NCI-H2029 treated with DMSO at 0.1 percent for 48 hours (cell line): ENCODE measurements at places on chromosomes 3 and 15.
A peak's percentile ranks its signal among the peaks of the same experiment; 100 is the strongest.

DNA sequence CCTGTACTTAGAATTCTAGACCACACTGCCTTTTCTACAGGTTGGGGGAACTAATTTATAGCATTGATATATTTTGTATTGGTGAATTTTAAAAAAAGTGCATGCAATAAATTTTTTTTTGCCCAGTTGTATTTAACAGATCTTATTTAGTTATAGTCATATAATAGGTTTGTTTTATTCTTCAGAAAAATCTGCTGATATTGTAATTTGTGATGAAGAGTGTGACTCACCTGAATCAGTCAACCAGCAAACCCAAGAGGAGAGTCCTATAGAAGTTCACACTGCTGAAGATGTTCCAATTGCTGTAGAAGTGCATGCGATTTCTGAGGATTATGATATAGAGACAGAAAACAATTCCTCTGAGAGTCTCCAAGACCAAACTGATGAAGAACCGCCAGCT is 10.3 kb downstream of the ZNF639 start:
- DNase-seq = no peak

GRCh38 chr3:71061581-71061980 is 521.9 kb downstream of the FOXP1 start:
- DNase-seq = no peak

- DNase-seq = no peak
Observed at GRCh38 chr3:78281381-78281780, 1241.5 kb downstream of the ROBO2 start.

- DNase-seq = no peak
Observed at GRCh38 chr15:58582160-58582559, 150.4 kb downstream of the LIPC start.

DNA sequence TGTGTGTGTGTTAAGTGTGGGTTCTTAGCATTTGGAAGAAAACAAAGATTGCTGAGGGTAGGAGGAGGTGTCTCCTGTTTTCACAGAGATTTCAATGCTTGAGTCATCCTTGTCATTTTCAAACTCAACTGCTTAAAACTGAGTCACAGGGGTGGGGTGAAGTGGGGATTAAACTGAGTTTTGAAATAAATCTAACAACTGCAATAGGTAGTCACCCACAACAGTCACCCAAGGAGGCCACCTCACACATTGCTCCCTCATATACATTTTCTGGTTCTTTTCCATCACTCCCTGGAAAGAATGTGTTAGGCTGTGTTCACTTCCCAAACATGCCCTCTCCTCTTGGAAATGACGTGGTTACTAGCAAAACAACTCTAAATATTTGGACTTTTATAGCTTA is 187.7 kb upstream of the CMC1 start:
- DNase-seq = no peak

DNA sequence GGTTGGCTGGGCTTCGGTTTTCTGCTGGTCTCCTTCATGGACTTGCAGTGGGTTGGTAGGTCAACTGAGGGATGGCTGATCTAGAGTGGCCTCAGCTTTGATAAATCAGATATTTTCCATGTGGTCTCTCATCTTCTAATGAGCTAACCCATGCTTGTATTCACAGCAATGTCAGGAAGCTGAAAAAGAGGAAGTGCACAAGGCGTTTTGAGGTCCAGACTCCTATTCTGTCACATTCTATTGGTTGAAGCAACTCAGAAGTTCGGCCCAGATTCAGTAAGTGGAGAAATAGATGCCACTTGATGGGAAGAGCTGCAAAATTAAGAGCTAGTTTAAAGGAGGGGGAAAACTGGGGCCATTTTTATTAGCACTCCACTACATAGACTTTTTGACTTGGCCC is 361.2 kb downstream of the DIPK2A start:
- no peak for DNase-seq

- no peak for DNase-seq
Observed at GRCh38 chr3:116200956-116201690, 244.2 kb downstream of the LSAMP start.

- no peak for DNase-seq
Observed at GRCh38 chr3:115347737-115348136, 200.6 kb upstream of the ZBTB20 start.

DNA sequence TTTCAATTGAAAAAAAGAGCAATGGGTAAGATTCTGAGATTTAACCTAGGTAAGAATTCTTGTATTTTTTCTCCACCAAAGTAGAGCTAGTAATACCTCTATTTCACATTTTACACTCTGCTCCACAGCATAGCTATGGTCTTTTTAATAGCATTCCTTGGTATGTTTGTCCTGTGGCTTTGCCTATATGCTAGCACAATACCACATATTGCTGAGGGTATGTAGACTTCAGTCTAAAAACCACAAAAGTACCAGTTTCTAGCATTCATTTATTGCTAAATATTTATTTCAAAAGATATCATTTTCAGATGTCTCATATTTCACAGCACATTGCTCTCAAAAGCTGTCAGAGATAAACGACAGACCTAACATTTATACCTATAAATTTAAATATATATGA is 18.2 kb upstream of the EOGT start:
- no peak for DNase-seq

- no peak for DNase-seq
Observed at GRCh38 chr15:77412972-77413698, 6.8 kb downstream of the PEAK1 start.

DNA sequence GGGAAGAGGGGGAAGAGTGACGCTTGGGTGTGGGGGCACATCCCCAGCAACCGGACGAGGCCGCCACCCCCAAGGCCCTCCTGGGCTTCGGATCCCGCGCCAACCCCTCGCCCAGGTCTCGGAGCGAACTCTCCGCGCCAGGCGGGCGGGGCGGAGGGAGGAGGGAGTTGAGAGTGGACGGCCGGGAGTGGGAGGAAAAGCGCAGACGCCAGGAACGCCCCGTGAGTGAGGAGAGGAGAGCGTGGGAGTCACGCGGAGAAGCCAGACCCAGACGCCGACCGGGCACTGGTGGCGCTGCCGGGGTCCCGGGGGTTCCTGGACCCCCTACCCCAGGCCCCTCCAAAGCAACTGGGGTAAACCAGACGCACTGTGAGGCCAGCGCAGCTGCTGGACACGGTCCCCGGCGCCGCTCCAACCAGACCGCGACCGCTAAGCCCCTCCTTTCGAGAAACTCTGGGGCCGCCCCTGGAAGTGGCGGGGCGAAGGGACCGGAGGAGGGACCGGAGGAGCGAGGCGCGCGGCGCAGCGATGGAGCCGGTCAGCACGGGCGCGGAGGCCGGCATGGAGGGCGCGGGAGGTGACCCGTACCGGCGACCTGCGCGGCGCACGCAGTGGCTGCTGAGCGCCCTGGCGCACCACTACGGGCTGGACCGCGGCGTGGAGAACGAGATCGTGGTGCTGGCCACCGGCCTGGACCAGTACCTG is at the start of gene EFCC1:
EFCC1 (plus strand) TSS at position 204 of the 705 bp plus-strand sequence; CDS start at position 529, 325 bp downstream.
- DNase-seq = no peak

- no peak for DNase-seq
Observed at GRCh38 chr3:8756671-8757070, 12.7 kb downstream of the OXTR start.

DNA sequence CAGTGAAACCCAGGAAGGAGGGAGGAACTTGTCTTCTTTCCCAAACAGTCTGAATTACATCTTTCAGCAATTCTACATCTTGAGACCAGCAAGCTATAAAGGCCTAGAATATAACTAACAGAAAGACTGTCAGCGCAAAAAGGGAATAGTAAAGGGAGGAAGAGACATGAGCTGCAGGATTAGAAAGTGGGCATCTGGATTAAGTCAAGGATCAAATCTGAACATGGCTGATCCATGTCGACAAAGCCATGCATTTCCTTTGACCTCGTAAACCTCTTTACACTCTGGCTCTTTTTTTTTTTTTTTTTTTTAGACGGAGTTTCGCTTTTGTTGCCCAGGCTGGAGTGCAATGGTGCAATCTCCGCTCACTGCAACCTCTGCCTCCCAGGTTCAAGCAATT is 35.4 kb upstream of the KCNMB3 start:
- DNase-seq = no peak

GRCh38 chr3:146524961-146525360 is 19.4 kb downstream of the PLSCR1 start:
- no peak for DNase-seq

- no peak for DNase-seq
Observed at GRCh38 chr3:4425707-4426106, 41.4 kb downstream of the SUMF1 start.

GRCh38 chr3:120908795-120909601 is 993 bp downstream of the STXBP5L start:
- peak; percentile 14 for DNase-seq

GRCh38 chr15:96088650-96089049 is 241.8 kb upstream of the NR2F2 start:
- DNase-seq = no peak

GRCh38 chr3:66255865-66256264 is 35.1 kb downstream of the SLC25A26 start:
- DNase-seq = no peak

- DNase-seq = no peak
Observed at GRCh38 chr3:138148503-138148902, 16.3 kb upstream of the A4GNT start.

DNA sequence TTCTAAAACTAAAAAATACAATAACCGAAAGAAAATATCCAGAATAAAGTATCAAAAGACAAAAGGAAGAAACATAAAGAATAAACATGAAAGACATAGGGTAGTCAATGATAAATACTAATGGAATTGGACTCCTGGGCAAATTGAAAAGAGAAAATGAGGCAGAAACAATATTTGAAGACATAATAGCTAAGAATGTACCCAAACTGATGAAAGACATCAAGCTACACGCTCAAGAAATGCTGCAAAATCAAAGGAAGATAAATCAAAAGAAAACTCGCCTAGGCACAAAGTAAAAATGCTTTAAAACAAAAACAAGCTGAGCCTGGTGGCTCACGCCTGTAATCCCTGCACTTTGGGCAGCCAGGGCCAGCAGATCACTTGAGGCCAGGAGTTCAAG is 34.9 kb downstream of the CEP70 start:
- DNase-seq = no peak

DNA sequence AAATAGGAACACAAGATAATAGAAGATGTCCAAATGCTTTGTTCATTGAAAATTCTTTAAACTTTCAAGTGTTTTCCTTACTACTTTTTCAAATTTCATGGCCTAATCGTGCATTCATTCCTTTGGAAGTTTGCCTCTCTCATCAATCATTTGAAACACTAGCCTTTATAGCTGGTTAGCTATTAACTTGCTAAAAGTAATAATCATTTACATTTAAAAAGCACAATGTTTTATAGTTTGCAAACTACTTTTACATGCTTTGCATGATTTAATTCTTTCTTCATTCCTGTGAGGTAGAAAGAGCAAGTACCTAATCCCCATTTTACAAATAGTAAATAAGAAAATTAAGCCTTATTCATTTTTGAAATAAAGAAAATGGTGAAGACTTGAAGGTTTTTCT is 137.4 kb upstream of the SLC7A14 start:
- no peak for DNase-seq

- DNase-seq = no peak
Observed at GRCh38 chr15:93855181-93855826, 376.1 kb upstream of the MCTP2 start.

DNA sequence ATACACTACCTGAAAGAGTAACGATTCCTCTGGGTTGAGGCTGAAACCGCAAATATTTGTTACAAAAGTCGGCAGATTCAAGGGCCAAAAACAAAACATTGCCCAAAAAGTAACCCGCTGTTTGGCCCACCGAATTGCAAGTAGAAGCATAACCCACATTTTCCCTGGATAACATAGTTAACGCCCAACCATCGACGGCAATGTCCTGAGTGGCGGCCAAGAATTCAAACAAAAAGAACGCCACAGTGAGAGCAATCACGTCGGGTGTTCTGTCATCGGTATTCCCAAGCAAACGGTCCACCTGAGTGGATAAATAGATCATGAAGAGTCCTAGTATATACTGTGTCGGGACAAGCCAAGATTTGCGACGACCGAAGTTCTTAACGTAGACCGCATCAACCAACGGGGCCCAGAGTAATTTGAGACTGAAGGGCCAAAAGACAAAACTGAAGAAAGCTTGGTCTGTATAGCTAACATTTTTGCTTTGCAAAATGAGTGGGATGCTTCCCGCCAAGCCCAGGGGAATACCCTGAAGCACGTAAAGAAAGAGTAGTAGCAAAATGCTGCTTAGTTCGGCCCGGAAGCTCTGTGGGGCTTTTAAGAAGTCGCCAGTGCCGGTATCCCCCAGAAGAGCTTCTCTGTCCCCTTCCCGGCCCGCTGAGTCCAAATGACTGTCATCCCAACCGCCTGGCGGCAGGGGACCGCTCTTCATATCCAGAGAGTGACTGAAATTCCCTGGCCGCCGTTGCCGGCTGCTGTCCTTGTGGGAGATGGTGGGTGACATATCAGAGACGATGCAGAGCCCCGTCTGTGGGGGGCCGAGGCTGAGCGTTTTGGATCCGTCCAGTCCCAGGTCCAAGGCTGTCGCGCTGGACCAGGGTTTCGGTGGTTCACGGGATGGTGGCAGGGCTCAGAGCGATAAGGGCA is 750 bp downstream of the SLC33A1 start:
- DNase-seq = no peak

DNA sequence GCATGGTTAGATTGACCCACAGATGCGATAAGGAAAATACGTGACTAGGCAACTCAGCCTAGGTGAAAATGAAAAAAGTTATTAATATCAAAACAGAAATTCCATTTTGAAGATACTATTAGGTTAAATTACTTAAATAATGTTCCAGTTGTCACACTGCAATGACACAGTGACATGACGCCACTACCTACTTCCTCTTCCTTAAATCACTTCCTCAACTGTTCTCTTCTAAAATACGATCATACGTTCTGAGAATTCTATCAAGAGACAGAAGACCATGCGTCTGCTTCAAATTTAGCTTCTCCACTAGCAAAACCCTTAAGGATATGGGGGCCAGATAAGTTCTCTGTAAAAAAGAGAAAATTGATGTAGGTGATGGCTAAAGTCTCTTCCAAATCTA is 18.2 kb downstream of the CMTM6 start:
- no peak for DNase-seq

GRCh38 chr3:60147249-60147950 is 1097.6 kb upstream of the CFAP20DC start:
- DNase-seq = no peak

GRCh38 chr15:41928637-41929620 is 35.1 kb upstream of the SPTBN5 start:
- DNase-seq = no peak

- DNase-seq = no peak
Observed at GRCh38 chr3:42557854-42558253, 23.9 kb downstream of the SEC22C start.

DNA sequence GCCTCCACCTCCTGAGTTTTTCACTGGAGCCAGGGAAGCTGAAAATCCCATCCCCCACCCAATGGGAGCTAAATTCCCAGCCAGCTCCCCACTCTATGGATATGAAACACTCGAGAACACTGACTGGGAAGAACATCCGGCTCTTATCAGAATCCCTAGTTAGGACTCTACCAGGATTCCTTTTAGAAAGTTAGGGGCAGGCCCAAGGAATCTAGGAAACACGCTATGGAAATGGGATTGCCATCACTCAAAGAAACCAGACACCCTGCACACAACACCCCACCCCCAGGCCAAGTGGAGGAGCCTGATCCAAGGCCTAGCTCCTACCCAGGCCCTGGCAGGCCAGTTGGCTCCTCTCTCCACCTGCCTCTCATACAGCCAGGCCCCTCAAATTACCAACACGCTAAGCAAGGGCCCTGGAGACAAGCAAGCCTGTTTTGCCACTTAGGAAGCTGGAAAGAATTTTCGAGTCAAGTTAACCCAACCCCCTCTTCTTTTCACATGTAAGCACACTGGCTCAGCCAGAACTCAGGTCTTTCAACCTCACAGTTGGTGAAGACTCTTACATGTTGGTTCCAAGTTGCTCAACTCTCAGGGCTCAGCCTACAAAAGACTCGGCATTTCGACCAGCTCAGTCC is 75.5 kb downstream of the RBPMS2 start:
- no peak for DNase-seq
